ENCODE measurements at places on chromosomes 4 and X.

DNA sequence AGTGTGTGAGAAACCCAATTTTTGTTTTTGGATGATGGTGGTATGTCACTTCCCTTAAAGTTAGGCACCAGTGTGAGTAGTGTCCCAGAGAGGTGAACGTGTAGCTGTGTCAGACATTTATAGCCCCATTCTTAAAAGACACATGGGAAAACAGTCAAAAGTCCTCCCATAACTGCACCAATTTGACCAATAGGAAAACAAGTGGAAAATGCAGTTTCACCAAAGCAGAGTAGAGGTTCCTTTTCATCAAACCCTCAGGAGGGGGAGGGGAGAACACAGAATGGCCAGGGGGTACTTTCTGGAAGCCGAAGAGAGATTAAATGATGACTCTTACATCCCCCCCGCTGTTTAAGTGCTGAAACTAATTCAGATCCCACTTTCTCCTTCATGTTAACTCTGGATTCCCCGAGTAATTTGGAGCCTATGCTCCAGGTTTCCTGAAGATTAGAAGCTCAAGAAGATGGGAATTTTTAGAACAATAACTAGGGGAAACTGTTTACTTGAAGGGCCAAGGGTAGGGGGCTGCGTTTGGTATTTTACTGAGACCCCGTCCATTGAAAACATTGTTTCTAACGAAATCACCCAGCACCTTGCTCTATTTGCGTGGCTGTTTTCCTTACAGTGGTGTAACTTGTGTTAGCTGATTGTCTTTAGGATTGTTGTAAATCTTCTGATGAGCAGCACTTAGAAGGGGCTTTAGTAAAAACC is 2.1 kb upstream of the LEF1 start:
- DNase-seq = no peak

GRCh38 chr4:120034913-120035312 is 31.7 kb downstream of the MAD2L1 start:
- no peak for DNase-seq

- DNase-seq = no peak
These were observed 325.7 kb downstream of the PCDH7 start for GRCh38 chr4:31045724-31046318.

DNA sequence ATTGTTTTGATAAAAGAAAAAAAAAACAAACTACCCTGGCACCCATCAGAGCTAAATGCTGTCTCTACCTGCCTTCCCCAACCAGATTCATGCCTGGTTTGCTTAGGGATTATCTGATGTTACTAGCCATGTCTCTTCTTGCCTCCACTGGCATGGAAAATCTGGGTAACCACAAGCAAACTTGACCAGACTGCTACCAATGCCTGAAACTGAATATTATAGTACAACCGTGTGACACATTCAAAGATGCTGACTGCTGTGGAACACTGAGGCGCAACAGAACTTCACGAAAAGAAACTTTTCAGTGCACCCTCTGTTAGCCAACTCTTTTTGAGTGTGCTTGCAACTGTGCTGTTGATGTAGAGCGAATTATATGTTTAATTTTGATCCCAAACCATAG is 228.1 kb downstream of the CBR4 start:
- DNase-seq = no peak

DNA sequence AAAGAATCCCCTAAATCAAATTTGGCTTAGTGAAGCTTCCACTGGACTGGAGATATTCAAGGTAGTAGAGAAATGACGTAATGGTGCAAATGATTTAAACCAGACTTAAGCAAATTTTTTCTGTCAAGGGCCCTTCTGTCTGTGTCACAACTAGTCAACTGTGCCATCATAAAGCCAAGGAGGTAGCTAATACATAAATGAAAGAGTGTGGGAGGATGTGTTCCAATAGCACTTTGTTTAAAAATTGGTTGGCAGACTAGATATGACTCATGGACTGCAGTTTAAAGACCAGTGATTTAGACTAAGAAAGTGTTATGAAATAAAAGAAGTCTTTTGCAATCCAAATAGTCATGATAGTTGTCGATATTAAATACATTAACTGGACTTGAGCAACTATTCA is 24.3 kb upstream of the TEX13C start:
- DNase-seq = no peak

- no peak for DNase-seq
These were observed 492 bp upstream of the HDAC8 start for GRCh38 chrX:72573158-72573511.

DNA sequence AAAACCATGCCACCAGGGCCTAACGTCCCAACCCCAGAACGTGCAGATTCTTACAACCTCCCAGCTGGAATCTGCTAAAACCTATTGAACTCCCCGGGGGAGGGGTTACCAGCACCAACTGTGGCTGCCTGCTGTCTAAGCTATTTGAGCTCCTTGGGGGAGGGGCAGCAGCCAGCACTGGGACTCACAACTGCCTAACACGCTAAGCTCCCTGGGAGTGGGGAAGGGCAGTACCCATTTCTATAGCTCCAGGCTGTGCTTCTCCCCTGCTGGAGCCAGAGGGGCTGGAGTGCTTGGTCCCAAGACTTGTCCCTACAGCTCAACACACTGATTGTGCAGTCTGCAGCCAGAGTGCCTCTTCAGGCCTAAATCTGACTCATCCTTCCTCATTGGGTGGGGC is 459.8 kb upstream of the FGF16 start:
- no peak for DNase-seq

DNA sequence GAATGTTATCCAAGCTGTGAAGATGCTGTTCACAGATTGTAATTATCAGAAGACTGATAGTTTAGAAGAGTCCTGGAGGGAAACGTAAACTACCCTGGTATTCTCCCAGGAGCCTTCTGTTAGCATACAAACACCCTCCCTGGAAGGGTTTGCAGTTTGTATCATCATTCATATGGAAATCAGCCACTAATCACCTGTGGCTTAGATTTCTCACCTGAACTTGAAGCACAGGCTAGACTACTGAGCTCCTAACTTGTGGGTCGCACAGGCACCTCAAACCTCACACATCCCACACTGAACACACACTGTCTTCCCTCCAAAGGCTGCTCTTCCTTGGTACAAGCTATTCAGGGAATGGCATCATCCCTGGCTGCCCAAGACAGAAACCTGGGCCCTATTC is 30.7 kb downstream of the SHISA3 start:
- DNase-seq = no peak

- no peak for DNase-seq
These were observed 189.0 kb upstream of the FRMPD4 start for GRCh38 chrX:11949291-11949690.

GRCh38 chrX:41542135-41542534 is 95.0 kb downstream of the NYX start:
- no peak for DNase-seq

DNA sequence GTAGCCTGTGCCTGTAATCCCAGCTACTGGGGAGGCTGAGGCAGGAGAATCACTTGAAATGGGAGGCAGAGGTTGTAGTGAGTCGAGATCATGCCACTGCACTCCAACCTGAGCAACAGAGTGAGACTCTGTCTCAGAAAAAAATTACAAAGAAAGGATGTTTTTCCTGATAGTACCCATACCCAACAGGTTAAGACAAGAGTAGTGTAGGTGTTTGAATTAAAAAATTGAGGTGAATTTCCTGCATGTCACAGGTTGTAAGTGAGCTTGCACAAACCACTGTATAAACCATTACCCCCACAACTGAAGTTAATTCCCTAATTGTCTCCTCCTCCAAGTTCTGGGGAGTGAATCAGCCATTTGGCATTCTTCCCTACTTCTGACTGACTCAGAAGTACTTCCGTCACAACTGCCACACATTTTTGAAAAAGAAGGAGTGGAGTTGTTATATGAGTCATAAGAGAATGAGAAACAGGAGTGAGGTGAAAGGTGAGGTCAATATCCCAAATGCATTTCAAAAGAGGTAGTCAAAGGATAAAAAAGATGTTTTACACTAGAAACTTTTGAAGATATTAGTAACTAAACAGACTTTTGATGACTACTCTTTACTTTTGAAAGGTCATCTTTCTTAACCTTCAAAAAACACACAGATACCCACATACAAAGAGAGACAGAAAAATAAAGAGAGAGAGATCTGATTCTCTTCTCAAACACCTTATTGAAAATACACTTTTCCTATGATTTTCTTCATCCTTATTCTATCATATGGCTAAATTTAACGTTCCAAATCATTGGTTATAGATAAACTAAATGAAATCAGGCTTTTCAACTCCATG is 134.5 kb downstream of the BTC start:
- DNase-seq = no peak

DNA sequence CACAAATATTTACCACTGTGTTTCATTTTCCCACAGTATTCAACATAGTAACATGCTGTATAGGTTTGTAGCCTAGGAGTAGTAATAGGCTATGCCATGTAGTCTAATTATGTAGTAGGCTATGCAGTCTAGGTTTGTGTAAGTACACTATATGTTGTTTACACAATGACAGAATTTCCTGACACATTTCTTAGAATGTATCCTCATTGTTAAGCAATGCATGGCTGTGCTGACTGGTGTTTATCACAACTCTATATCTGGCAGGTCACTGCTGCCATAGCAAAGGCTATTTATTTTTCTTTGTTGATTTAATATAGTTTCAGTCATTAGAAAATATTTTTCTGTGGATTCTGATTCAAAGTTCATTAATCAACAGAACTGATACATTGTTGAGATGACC is 108.3 kb upstream of the TEX13A start:
- DNase-seq = no peak

- DNase-seq = no peak
These were observed 71.7 kb downstream of the FANCB start for GRCh38 chrX:14801136-14801535.

DNA sequence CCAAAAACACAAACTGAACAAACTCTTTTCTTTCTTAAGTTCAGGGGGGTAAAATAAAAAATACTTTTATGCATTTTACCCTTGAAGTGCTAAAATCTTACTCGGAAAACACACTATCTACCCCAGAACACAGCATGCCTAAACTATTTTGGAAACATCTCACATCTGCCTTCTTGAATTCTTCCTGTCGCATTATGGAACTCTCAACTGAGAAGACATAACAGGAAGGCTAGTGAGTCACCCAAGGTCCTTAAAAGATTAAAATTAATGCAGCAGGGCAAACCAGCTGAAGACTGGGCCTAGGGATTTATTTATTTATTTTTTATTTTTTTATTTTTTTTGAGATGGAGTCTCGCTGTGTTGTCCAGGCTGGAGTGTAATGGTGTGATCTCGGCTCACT is 208.2 kb downstream of the APBB2 start:
- DNase-seq = no peak

GRCh38 chr4:93157986-93158385 is 670.6 kb upstream of the ATOH1 start:
- no peak for DNase-seq

DNA sequence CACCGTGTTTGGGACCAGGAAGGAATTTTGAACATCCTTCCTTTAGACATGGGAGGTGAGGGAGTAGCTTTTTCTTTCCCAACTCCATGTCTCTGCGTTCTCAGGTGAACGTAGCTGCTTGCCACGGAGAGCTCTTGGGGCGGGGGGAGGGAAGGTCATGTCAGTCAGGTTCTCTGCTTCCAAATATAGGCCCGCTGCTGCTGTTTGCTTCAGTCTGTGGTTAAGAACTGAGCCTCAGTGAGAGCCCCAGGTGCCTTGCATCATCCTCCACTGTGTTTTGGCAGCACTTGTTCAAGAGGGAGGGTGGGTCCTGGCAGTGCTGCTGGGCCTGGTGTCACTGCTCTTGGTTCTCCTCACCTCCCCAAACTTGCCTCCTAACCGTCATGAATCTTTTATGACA is 46.5 kb downstream of the HADH start:
- DNase-seq = peak; percentile 31

GRCh38 chr4:62162606-62163005 is 962.5 kb downstream of the ADGRL3 start:
- no peak for DNase-seq

GRCh38 chrX:21959362-21960051 is 19.0 kb downstream of the SMS start:
- DNase-seq = no peak

GRCh38 chr4:168516841-168517240 is 20.0 kb downstream of the PALLD start:
- no peak for DNase-seq

GRCh38 chrX:16953606-16954211 is 7.3 kb downstream of the REPS2 start:
- DNase-seq = no peak

- no peak for DNase-seq
These were observed 122.5 kb upstream of the LNX1 start for GRCh38 chr4:53713767-53714166.

- DNase-seq = no peak
These were observed 24.1 kb downstream of the ZCCHC12 start for GRCh38 chrX:118847676-118848075.

- peak; percentile 15 for DNase-seq
These were observed 63.4 kb downstream of the NFKB1 start for GRCh38 chr4:102564399-102565059.

GRCh38 chrX:70664726-70665125 is 220.1 kb downstream of the DLG3 start:
- no peak for DNase-seq

GRCh38 chrX:7261672-7262332 is 113.8 kb upstream of the PUDP start:
- no peak for DNase-seq

GRCh38 chr4:60726779-60727178 is 473.3 kb upstream of the ADGRL3 start:
- DNase-seq = no peak

DNA sequence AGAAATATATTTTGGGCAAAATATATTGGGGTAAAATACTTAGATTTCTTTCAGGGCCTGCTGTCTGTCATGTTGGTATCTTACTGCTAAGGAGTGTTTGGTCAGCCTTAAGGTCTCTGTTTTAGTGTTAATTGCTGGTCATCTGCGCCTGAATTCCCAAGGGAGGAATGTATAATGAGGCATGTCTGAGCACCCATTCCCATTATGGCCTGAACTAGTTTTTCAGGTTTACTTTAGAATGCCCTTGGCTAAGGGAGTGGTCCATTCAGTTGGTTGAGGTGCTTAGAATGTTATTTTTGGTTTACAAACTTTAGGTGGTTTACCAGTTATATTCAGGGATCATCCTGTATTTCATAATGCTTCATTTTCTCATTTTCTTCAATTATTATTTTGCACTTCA is 125.9 kb downstream of the CFAP299 start:
- DNase-seq = no peak

GRCh38 chr4:48119646-48120045 is 14.4 kb downstream of the TXK start:
- no peak for DNase-seq

DNA sequence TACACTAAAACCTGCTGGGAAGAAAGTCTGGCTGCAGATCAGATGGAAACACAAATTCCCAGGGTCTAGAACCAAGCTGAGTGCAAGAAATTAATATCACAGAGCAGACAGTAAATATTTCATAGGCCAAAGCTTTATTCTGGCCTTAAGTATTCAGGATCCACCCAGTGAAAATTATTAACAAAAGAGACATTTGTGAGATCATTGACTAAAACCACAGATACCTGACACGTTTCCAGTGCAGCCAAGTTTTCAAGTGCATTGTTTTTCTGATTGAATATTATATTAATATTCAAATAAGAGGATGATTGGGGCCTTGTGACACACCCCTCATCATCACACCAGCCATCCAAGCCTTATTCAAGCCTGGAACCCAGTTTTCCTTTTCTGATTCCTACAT is 10.3 kb downstream of the ELOVL6 start:
- no peak for DNase-seq

All from activated CD8-positive, alpha-beta memory T cell treated with anti-CD3 and anti-CD28 coated beads for 4 hours (primary cell).